Fibroblast of the aortic adventitia (primary cell): ENCODE measurements at places on chromosomes 6 and 20. TPM values are rescaled to one million over a fixed set of nuclear protein-coding genes. Genes with fewer than 3 reads are reported as not detected.

DNA sequence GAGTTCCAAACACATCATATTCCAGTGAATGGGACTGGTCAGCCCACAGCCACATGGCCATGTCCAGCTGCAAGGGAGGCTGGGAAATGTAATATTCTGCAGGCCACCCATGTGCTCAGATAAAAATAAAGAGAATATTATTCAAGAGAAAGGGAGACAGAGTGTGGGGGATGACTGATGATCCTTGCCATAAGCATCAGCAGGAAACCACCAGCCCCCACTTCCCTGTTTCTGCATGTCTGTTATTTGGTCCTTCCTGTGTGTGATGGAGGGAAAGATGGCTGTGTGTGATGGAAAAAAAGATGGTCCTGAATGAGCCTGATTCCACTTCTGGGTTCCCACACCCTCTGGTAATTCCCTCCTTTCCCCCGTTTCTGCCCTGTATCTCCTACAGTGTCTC is 13.1 kb upstream of the RSPO4 start:
- no peak for DNase-seq

DNA sequence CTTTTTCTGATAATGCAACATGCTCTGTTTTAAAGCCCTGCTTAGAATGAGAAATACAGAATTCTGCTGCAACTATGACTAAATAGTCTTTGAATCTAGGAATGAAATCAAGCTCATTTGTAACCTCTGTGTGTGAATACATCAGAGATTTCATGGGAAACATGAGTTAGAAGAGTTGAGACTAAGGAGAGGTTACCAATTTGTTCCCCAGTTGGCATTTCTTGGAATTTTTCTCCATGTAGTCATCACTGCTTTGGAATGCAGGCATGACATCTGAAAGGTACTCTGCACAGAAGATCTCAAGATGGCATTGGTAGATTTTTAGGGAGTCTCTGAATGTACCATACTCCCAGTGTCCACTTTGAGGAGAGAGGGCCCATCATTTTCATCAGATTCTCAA is 237.2 kb downstream of the TFAP2A start:
- DNase-seq = no peak

- DNase-seq = no peak
Measured at GRCh38 chr6:2127484-2127911, 117.9 kb downstream of the GMDS start.

The TINAG gene
- total RNA-seq = not detected in 2 replicates

DNA sequence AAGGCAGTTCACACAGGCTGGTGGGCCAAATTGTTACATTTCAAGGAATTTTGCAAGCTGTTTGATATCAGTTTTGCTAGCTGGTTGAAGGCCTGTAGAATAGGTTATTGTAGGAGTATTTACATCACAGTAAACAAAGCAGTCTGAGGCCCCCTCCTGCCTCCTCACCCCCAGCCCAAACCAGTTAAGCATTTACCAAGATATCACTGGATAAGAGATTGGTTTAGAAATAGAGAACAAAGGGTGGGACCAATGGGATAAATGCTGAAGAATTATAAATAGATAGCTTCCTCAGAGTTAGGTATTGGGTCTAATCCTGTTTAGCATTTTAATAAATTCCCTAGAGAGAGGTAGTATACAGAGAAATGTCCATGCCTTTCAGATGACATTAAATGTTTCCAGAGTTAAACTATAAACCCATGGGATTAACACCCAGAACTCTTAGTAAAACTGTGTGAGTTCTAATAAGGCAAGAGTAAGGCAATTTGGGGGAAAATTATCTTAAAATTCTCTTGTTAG is 2.3 kb upstream of the PHACTR2 start:
- no peak for DNase-seq

DNA sequence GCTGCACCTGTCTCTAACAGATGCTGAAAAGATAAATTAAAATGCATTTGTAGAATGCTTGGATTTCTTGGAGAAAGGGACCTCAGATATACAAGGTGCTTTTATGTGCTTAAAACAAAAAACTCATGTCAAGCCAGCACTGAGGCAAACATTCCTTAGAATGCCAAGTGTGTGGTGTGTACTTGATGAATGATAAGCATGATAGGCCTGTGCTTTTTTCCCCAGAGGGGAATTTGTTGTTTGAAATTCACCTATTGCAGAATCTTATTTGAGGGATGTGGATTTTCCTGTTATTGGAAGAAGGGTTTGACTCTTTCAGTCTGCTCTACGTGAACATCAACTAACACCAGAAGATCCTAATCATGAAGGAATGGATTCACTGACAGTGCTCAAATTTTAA is 28.8 kb downstream of the TTI1 start:
- no peak for DNase-seq

- DNase-seq = peak; percentile 28
Measured at GRCh38 chr20:57425150-57426013, 34.2 kb downstream of the RBM38 start.

DNA sequence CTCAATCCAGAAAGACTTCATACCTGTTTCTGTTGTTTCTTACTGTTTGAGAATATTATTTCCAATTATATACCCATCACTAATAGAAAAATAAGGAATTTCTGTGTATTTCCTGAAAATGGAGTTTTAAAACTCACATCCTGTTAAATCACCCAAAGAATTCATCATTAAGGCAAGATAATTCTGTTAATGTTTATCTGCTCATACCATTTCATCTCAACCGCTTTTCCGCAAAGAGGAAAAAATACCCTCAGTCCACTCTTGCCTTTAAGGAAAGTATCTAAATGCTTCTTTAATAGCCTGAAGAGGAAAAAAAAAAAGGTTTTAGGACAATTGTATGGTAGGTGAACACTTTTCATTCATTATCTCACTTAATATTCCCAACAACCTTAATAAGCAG is 7.3 kb downstream of the TPMT start:
- DNase-seq = no peak

The CST7 gene
- not detected in 2 replicates for total RNA-seq

GRCh38 chr20:19867940-19868371 is 109.9 kb downstream of the RIN2 start:
- DNase-seq = no peak

- DNase-seq = no peak
Measured at GRCh38 chr20:38132910-38133501, 32.1 kb downstream of the TGM2 start.

The BHLHE23 gene
- not detected in 2 replicates for total RNA-seq

The SYCP2 gene
- 0.63 and 0.74 TPM in 2 replicates for total RNA-seq

- no peak for DNase-seq
Measured at GRCh38 chr20:63087872-63088680, 81.3 kb upstream of the BHLHE23 start.

- no peak for DNase-seq
Measured at GRCh38 chr6:1347161-1347560, 35.3 kb downstream of the FOXQ1 start.

The MUC21 gene
- not detected in 2 replicates for total RNA-seq

The GMEB2 gene
- 3.4 and 7.4 TPM in 2 replicates for total RNA-seq

The BMP6 gene
- 1.3 and 10.5 TPM in 2 replicates for total RNA-seq

- peak; percentile 57 for DNase-seq
Measured at GRCh38 chr6:19719691-19720128, 117.5 kb upstream of the ID4 start.

GRCh38 chr6:3669916-3670315 is 81.6 kb downstream of the PXDC1 start:
- DNase-seq = no peak

- DNase-seq = no peak
Measured at GRCh38 chr6:40485795-40486194, 101.4 kb downstream of the LRFN2 start.

DNA sequence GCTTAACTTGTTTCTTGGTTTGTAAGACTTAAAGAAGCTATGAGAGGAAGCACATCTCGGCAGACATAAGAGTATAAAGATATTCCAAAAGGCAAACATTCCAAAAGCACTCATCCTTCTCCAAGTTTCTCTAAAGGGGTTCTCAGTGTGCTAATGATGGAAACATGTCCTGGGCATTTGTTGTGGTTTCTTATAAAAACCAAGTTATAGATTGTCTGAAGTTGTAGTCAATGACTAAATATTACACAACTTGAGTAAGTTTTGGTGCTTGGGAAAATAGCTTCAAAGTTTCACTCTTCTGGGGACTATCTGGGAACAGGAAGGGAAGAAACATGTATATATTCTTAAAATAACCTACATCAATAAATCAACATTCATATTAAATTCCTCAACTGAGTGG is 128.3 kb upstream of the TBX18 start:
- peak; percentile 15 for DNase-seq

DNA sequence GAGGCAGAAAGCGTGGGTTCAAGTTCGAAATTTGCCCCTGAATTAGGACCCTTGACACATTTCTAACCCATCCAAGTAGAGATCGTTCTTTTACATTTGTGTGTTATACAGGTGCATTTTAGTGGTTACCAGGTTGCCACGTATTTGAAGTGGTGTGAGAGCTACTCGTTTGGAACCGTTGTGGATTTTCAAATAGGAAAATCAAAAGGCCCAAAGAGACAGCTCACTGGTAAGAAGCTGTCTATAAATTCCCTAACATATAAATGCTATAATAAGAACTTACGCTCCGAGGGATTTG is 1.6 kb upstream of the REV3L start:
- DNase-seq = peak; percentile 35

DNA sequence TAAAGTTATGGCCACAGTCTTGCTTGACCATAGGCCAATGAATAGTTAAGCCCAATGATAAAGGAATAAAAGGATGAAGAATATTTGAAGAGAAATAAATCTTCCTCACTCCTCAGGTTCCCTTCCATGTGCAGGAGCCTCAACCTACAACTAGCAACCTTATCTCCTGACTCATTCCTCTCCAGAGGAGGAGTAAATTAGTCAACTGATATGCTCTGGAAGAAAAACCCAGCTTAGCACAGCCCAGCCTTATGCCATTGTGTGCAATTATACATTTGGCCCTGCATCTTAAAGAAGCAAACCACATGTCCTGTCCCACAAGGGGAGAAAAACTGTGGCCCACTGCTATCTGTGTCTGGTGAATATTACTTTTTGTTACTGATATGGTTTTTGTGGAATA is 82.1 kb downstream of the PHIP start:
- DNase-seq = peak; percentile 78

DNA sequence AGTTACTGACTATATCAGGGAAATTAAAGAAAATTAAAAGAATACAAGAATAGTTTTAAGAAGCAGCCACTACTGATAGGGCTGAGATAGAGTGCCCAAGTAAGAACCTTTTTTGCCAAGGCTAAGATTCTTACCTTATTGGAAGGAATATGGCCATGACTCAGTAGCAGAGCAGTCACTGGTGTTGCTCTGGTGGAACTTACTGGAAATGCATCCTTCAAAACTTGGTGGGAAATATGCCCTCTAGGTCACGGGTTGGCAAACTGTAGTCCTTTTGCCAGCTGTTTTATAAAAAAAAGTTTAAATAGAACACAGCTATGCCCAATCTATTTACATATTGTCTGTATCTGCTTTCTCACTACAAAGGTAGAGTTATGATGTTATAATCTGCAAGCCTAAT is 6.0 kb downstream of the HSF2 start:
- peak; percentile 9 for DNase-seq

DNA sequence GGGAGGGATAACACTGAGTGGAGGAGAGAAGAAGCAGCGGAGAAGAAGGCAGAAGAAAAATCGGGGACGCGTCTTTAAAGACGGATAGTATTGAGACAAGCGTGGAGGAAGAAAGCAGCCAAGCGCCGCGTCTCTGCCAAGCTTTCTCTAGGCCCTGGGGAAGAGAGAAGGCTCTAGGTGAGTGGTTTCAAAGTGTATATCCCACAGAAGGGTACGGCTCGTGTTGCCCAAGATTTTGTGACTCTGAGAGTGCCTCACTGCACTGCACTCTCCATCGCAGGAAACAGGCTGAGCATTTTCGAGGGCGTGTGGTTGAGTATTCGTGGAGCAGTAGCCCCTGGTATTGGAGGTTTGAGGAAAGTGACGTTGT is 185.4 kb downstream of the TRIM27 start:
- DNase-seq = no peak

The RBBP8NL gene
- total RNA-seq = not detected in 2 replicates

- DNase-seq = peak; percentile 37
Measured at GRCh38 chr6:148629592-148630465, 117.0 kb upstream of the UST start.

- no peak for DNase-seq
Measured at GRCh38 chr6:51892750-51893149, 194.7 kb downstream of the PKHD1 start.

The CGA gene
- total RNA-seq = not detected in 2 replicates

- no peak for DNase-seq
Measured at GRCh38 chr6:111864138-111865048, 8.9 kb downstream of the FYN start.

DNA sequence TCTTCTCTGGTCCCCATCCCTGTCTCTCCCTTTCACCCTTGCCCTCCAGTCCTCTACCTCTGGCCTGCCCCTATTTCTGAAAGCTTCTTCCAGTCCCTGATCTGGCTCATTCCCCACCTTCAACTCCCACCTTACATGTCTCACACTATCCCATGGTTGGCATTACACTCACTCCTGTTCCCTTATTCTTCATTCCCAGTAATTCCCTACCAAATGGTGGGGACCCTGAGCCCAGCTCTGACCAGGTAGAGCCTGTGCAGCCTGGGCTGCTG is 6.4 kb downstream of the TP53INP2 start:
- DNase-seq = no peak

GRCh38 chr20:59063358-59064213 is 21.0 kb upstream of the PRELID3B start:
- DNase-seq = peak; percentile 72

DNA sequence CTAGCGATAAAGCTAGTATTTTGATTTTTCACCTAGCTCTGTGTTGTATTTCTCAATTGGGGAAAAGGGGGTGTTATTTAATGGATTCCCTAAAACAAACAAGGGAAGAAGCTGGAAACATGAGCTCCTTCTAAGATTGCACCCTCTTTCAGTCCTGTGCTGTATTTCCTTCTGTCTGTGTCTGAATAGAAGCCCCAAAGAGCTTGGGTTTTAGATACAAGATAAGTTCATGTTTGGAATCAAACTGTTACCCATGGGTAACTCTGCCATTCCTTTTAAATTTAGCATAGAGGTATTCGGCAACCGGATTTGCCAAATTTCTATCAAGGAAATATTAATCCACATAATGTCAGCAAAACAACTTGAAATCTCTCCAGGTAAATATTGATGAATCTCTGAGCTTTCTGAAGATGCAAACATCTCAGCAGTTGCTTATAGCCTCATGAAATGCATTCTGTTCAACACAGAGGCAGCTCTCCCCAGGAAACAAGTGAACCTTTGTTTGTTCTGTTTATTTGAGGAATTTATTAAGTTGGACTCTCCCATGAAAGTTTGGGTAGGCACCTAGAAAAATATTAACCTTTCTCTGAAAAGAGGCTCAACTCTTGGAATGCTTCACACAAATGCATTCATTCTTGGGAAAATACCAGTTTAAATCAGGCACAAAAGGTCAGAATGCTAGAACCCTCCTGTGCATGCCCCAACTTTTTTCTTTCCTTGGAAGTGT is 9.9 kb upstream of the SCGN start:
- no peak for DNase-seq

GRCh38 chr20:8434326-8434876 is 302.3 kb downstream of the PLCB1 start:
- DNase-seq = peak; percentile 41

The PRRT1 gene
- total RNA-seq = 0.41 and 0.54 TPM in 2 replicates

The TENT5A gene
- 40.0 and 56.5 TPM in 2 replicates for total RNA-seq
